Choroid plexus epithelial cell (primary cell): ENCODE measurements at places on chromosomes 7 and 10.

GRCh38 chr7:133699386-133699785 lies 427.8 kb upstream of the LRGUK start:
- DNase-seq, result no peak

GRCh38 chr10:9910446-9910845 lies 1107.2 kb upstream of the CELF2 start:
- DNase-seq, result no peak

- no peak for DNase-seq
Measured at GRCh38 chr7:42698600-42699374, 213.1 kb downstream of the C7orf25 start.

- DNase-seq, result no peak
Measured at GRCh38 chr7:99618726-99619125, 2.0 kb downstream of the ZSCAN25 start.

GRCh38 chr7:130887182-130887956 lies 153.4 kb upstream of the KLF14 start:
- DNase-seq, result peak; percentile 81

- DNase-seq, result peak; percentile 99
Measured at GRCh38 chr10:78944723-78945312, 123.9 kb upstream of the ZMIZ1 start.

DNA sequence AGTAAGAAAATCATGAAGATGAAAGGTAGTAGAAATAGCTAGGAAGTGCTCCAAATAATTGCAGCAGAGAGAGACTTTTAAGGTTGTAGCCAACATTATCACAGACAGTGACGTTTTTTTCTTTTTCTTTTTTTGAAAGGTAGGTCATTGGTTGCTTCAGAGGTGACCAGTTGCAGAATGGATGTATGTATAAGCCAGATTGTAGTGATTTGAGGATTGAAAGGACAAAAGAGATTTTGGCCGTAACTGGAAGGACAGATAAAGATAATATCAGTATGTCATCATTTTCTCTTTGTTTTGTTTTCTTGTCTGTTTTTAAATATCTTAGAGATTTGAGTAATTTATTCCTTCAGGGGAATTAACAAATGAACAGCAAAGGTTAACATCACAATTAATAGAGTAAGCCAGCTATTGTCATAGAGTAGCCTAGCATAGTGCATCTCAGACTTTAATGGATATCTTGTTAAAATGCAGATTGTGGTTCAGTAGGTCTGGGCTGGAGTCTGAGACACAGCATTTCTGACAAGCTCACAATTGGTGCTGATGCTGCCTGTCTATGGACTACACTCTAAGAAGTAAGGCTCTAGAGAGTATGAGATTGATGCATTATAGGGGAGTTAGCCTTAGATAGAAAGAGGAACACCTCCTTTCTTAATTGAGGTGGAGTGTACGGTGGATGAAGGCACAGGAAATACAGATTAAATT lies 28.3 kb downstream of the CDK13 start:
- no peak for DNase-seq

- DNase-seq, result no peak
Measured at GRCh38 chr7:30633223-30633622, 38.5 kb downstream of the GARS1 start.

GRCh38 chr10:122510326-122510725 lies 49.0 kb downstream of the HTRA1 start:
- DNase-seq, result peak; percentile 14
